ENCODE measurements at places on chromosomes 1 and 21.

DNA sequence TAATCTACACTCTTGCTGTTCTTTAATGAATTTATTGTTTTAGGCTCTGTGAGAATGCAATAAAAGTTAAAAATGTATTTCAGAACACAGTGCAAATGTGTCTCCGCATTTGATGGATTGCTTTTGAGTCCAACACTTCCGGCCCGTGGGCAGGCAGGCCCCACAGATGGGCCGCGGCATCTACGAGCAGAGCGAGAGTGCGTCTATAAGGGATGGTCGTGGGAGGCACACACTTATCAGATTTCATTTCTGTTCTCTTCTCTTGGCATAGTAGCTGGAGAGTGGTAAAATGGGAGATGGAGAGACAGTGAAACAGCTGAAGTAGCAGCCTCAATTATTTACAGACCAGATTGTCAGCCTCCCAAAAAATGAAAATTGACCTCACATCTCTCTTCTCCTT, 134.2 kb downstream of the NAV1 start:
- DNase-seq = no peak

DNA sequence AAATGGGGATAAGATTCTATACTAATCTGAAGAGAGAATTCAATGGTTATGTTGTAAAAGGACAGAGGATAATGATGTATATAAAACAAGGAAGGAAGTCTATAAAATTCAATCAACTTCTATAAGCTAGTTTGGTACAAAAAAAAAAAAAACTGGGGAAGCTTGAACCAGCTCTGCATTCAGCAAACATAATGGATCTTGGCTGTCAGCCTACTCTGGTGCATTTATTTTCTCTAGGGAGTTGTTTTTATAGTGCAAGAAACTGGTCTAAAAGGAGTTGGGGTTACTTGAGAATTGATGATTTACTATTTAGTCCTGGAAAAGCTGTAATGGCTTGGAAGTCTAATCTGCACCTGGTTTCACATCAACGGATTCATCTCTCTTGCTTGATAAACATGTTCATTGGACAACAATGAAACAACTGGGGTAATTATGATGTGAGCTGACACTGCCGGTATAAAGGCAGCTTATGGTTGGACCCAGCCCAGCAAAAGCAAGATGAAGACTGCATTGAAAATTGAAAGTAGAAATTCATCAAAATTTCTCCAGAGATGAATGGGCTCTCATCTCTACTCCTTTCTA, 199.4 kb upstream of the NRIP1 start:
- DNase-seq = no peak

DNA sequence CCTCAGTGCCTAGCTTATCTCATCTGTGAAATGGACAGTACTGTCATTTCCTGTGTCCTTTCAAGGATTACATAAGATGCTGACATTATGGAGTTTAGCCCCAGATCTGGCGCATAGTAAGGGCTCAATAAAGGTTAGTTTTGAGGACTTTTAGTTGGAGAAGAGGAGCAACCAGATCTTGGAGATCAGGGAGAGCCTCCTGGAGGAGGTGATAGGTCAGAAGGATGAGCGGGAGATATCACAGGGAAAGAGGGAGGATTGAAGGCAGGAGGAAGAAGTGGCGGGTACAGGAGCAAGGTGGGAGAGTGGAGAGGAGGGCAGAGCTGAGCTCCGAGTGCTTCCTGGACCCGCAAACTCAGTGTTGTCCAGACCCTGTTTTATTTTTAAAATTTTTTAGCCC, 17.5 kb downstream of the SLC66A1 start:
- no peak for DNase-seq

- no peak for DNase-seq
These were observed 71.7 kb downstream of the SETD4 start for GRCh38 chr21:35988416-35989137.

DNA sequence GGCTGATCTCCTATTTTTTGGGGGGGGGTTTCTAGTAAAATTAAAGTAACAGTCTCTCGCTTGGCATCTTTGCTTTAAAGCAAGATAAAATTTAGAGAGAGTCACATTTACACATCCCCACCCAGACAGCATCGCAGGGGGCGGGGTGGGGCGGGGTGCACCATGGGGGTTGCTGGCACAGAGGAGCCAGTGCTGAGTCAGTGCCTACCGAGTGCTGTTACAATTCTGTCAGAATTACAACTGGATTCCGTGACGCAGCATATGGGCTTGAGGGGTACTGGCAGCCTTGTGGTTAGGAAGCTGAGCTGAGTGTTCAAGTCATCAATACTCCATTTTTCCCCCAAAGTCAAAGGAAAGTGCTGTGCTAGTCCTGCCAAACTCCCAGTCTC, 175.9 kb downstream of the PRDM16 start:
- DNase-seq = no peak

GRCh38 chr1:205274041-205274691, 46.4 kb downstream of the TMCC2 start:
- DNase-seq = no peak

DNA sequence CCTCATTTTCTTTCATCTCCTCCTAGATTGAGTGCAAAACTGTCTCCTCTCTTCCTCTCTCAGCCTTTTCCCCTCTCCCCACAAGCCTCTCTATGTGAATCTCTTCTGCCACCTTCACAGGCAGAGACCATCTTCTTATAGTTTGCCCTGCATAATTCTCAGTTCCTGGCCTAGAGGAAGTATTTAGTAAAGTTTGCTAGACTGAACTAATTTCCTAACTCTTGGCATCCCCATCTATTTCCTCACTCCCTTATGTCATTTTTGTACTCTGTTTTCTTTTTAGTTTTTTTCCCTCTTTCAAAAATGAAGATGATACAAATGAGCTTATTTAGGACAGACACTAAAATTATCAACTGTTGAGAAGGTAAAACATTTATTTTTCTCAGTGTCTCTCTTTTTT, 66.0 kb downstream of the XCL2 start:
- DNase-seq = no peak

DNA sequence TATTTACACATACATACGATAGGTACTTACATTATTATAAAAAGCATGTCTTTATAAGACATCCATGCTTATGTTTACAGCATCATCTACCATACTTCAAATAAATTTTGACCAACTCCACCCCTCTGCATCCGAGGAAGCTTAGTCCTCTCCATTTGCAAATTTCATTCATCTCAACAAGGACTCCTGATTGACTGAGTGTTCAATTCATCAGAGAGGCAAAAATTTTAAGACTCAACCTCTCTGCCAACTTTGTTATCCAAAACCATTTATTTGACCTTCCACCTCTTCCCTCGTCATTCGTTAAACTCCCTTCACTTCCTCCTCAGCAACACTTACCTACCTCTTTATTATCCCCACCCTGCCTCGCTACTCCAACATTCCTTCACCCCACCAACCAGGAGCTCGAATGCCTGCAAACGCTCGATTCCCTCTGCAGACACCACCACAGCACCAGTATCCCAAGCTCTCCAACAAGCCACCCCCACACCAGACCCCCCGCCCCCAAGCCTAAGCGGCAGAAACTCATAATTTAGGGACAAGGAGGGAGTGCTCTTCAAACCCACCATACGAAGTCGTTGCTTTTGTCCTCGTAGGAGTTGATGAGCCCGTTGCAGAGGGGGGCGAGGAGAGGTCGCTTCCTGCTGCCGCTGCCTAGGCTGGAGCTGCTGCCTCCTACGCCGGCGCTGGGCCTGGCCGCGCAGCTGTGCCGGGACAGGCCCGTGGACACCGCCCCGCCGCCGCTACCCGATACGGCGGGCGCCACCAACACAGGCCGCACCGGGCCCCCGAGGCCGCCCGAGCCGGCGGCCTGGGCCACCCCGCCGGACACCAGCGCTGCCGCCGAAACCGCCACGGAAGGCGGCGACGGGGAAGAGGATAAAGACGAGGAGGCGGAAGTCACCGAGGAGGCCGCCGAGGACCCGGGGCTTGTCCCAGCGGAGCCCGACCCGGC, 803 bp downstream of the COP1 start:
- DNase-seq = peak; percentile 48

DNA sequence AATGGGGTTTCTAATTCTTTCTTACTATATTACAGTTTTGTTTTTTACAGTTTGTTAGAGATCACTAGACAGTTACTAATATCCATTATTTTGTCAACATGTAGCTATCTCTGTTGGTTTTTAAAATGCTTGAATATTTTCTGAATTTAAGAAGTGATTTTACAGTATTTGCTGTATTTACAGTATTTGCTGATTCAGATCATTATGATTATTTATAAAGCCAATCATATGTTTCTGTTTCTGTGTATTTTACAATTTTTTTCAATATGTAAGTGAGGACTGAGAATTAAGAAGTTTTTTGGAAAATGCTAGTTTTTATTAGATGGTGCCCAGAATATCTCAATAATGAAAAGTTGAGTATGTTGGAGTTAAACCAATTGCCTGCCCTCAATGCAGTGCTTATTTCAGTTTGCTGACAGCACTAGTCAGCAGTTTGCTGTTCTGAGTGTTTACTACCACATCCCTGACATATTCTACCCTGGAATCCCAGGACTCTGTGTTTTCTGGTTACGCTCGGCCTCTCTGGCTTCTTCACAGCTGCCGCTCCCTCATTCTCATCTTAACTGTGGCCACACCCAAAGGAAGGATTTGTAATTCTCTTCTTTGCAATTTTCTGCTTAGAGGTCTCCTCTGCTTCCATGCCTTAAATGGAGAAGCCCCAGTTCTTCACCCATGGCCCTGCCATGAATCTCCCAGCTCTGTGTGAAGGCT, 68.0 kb upstream of the BACH1 start:
- no peak for DNase-seq

DNA sequence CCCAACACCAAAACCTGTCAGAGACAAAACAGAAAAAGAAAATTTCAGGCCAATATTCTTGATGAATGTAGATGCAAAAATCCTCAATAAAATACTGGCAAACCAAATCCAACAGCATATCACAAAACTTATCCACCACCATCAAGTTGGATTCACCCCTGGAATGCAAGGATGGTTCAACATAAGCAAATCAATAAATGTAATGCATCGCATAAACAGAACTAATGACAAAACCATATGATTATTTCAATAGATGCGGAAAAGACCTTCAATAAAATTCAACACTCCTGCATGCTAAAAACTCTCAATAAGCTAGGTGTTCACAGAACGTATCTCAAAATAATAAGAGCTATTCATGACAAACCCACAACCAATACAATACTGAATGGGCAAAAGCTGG, 3.8 kb upstream of the OR2L5 start:
- no peak for DNase-seq

GRCh38 chr1:52551507-52552235, 1.2 kb downstream of the TUT4 start:
- peak; percentile 45 for DNase-seq

DNA sequence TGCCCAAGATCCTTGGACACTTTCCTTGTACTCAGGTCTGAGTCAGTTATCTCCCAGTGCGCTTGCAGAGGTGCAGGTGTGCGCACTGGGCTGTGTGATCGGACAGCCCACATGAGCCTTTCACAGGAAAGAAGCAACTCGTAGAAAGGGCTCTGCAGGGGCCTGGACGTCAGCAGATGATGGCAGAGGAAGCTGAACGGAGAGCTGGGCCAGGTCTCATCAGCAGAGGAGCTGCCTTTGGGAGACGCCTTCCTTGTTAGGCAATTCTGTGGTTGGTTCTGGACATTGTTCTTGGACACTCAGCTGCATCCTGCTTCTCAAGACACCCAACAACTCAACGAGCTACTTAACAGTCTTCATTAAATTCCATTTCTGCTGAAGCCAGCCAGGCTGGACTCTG, 7.5 kb upstream of the PROK1 start:
- no peak for DNase-seq

- no peak for DNase-seq
These were observed 172.8 kb upstream of the IRF2BP2 start for GRCh38 chr1:234782791-234783190.

- no peak for DNase-seq
These were observed 49.2 kb downstream of the C8A start for GRCh38 chr1:56903778-56904177.

- no peak for DNase-seq
These were observed 182.9 kb upstream of the KCND3 start for GRCh38 chr1:112172294-112172882.

DNA sequence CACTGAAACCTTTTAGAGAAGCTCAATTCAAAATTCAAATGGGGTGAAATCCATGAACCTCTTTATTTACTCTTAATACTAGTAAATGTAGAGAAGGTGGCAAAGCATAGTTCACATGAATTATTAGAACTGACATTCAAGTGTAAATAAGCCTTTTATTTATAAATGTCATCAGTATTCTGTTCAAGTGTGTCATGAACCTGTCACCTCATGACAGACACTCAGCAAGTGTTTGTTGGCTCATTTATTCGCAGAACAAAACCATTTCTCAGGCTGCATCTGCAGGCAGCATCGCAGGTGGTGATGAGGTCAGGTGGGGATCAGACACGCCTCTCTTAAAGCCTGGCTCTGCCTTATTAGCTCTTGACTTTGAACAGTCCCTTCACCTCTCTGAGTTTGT, 116.6 kb downstream of the SETD4 start:
- no peak for DNase-seq

GRCh38 chr1:174982971-174983689, 16.6 kb upstream of the CACYBP start:
- DNase-seq = peak; percentile 38

DNA sequence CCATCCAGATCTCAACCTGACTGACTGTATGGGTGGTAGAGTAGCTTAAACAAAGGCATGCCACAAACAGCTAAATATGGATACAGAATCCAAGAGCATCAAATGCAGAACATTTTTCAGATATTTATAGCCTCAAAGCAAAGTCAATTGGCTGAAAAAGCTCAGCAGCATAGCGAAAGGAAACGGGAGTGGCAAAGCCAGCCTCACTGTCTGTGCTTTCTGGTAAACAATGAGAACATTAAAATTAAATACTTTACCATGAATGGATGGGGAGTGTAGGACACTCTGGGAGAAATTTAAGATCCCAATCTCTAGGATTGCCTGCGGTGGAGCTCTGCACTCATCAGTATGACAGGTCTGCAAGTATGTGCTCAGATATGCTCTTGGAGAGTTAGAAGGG, 4.4 kb downstream of the RASAL2 start:
- DNase-seq = no peak

DNA sequence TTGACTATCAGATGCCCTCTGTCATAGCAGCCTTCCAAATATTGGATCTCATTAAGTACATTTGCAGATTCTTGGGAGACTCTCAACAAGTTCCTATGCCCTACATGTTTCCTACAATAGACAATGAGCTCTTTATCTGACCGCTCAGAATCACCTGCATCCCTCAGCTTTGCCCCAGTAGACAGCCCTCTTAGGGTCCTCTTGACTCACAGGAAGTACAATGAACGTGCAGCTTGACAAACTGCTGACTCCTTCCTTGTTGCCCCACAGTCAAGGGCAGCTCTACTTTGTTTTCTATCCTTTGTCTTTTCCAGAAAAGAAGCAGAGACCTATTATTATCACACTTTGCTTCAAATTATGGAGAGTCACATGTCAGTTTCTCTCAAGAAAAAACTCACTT, 27.6 kb downstream of the SLC44A5 start:
- no peak for DNase-seq

- no peak for DNase-seq
These were observed 37.2 kb upstream of the SLC9A1 start for GRCh38 chr1:27192039-27192529.

DNA sequence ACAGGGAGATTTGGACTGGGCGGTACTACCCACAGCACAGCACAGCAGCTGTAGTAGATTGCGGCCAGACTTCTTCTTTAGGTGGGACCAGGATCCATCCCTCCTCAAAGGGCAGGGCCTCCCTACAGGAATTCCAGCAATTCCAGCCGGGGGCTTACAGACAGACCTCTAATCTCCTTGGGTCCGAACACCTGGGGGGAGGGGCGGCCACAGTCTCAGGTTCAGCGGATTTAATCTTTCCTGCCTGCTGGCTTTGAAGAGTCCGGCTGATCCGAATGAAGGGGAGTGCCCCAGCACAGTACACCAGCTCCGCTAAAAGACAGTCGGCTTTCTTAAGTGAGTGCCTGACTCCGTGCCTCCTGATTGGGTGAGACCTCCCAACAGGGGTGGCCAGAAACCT, 1708.5 kb downstream of the BRINP3 start:
- DNase-seq = no peak
